ENCODE measurements at places on chromosomes 2 and 18. TPM values are rescaled to one million over a fixed set of nuclear protein-coding genes. Genes with fewer than 3 reads are reported as not detected.

The TTR gene
- not detected for total RNA-seq

- DNase-seq: peak; percentile 33
These were observed 296.0 kb downstream of the PLCL1 start for GRCh38 chr2:198100346-198100745.

DNA sequence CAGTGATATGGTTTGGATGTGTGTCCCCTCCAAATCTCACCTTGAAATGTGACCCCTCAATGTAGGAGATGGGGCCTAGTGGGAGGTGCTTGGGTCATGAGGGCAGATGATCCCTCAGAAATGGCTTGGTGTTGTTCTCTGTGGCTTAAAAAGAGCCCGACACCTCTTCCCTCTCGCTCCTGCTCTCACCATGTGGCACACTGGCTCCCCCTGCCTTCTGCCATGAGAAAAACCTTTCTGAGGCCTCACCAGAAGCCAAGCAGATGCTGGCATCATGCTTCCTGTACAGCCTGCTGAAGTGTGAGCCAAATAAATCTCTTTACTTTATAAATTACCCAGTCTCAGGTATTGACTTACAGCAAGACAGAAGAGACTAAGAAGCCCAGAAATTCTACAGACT, 357.1 kb downstream of the NRXN1 start:
- DNase-seq: no peak

DNA sequence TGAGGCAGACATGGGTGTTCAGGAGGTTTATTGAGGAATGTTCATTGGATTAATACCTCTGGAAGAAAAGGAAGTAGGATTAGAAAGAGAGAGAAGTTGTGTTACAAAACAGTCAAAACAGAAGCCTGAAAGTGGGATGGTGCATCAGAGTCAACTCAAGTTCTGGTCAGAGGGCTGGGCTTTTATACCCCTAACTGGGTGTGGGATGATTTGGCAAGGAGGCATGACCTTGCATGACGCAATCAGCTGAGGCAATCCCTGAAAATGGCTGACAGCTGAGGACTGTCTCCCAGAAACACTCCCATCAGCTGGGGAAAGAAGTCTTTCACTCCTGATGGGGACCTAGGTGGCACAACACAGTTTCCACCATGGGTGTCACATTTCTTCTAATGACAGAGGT, 818.2 kb downstream of the SATB2 start:
- no peak for DNase-seq

GRCh38 chr2:45000921-45001868, 8.1 kb downstream of the SIX2 start:
- DNase-seq: no peak

The RIF1 gene
- total RNA-seq: 51.0 TPM

- no peak for DNase-seq
These were observed 92.9 kb downstream of the SH3BP4 start for GRCh38 chr2:235044501-235045271.

The CFC1 gene
- total RNA-seq: not detected

The CENPA gene
- 7.4 TPM for total RNA-seq

DNA sequence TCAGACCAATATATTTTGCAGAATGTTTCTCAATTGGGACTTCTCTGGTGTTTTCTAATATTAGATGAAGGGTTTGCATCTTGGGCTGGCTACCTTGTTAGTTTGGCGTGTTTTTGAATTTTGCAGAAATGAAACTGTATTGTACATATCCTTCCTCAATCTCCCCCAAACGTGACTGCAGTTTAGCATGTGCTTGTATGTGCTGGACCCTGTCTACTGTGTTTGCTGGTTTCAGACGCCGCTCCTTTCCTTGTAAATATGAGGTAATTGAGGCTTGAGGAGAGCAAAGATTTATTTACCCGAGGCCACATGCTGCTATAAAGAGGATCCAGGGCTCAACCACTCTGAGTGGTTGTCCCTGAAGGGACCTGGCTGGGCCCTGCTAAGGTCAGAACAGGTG, 57.2 kb downstream of the NGEF start:
- no peak for DNase-seq

The SIX3 gene
- not detected for total RNA-seq

DNA sequence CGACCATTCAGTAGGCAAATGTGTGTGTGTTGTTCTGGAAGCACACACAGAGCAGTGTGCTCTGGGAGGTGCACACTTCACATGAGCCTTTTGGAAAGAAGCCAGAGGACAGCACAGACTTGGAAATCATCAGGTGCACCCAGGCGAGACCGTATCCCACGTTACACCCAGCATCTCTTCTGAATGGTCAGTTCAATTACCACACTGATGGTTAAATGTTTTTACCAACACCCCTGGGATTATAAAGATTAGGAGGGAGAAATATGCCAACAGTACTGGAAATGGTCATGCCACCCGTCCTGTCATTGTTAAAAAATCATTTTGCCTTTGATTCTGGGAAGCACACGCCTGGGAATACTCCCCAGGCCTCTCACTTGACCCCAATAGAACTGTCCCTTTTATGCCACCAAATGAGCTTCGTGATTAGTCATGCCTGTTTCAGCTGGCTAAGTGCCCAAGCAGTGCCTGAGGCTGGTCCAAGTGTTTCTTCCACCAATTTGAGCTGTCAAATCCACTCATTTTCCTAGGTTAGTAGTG, 183.7 kb downstream of the NRP2 start:
- DNase-seq: no peak

GRCh38 chr2:208872591-208872990, 466.0 kb downstream of the PTH2R start:
- no peak for DNase-seq

- DNase-seq: peak; percentile 17
These were observed 260.0 kb upstream of the SIX2 start for GRCh38 chr2:45269149-45269793.

GRCh38 chr2:109529532-109530449, 84.0 kb downstream of the SEPTIN10 start:
- DNase-seq: peak; percentile 20

The GNAL gene
- under 0.01 TPM for total RNA-seq

DNA sequence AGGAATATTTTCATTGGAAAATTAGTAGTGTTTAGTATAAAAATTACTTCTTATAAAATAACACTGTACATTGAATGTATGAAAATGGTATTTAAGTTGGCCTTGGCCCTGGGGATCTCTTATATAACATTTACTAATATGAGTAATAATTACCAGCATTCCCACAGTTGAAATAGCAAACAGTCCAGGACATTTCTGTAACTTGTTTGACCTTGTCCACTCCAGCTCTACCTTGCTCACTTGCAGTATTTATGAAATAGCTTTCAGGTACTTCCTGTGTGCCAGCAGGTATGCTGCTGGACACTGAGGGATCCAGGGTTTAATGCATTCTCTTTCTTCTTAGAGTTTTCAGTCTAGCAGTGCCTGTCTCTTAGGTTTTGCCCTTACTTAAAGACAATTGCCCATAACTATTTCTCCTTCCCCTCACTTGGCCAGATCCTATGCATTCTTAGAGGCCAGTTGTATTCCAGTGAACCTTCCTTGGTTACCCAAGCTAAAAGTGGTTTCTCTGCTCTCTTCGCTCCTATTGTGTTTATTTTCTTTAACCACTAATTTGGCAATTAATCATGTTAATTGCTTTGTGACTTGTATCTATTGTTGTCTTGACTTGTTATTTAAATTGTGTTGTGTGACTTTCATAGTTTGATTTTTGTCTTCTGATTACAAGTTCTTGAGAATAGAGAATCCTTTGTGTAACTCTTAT, 25.9 kb downstream of the BABAM2 start:
- no peak for DNase-seq

The ZNF521 gene
- total RNA-seq: 11.3 TPM

GRCh38 chr2:23411752-23412431, 26.9 kb downstream of the KLHL29 start:
- peak; percentile 88 for DNase-seq

- no peak for DNase-seq
These were observed 11.7 kb downstream of the WDR7 start for GRCh38 chr18:56662902-56663301.

The SLC11A1 gene
- 0.43 TPM for total RNA-seq

DNA sequence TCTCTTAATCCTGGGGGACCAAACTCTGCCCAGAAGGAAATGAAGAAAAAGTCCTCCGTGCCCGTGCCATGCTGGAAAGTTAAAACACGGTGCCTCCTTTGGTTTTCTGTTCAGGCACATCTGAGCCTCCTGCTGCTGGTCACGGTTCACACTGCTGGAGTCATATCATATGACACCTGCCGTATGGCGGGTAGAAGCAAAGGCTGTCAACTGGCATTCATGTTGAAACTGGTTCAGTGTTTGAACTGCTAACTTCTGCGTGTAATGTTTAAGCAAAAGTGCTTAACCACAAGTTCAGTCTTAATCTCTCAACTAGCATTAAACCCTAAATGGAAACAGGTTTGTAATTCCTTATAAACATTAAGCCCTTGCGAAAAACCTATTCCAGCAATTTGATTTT, 3.1 kb downstream of the STK39 start:
- no peak for DNase-seq

DNA sequence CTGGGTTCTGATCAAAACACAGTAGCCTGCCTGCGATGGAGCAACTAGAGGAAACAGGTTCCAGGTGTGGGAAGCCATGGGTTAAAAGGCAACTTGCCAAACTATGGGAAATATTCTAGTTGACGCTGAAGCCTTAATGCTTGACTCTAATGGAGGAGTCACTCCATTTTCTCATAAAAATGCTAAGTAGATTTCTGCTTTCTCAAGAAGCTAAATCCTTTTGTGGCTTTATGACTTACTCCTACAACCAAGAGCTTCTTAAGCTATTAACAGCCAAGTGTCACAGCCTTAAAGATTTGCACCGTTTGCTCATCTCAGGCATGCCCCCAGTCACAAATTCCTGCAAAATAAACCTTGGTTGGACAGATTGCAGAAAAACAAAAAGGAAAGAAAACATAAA, 25.2 kb downstream of the ANKRD44 start:
- DNase-seq: no peak

The ICA1L gene
- total RNA-seq: 4.8 TPM

- peak; percentile 99 for DNase-seq
These were observed 23.0 kb downstream of the BIN1 start for GRCh38 chr2:127083819-127084503.

GRCh38 chr2:151826737-151827157, 1.5 kb downstream of the ARL5A start:
- peak; percentile 42 for DNase-seq

GRCh38 chr2:57728691-57729090, 317.9 kb upstream of the VRK2 start:
- no peak for DNase-seq

The CRYGA gene
- not detected for total RNA-seq

DNA sequence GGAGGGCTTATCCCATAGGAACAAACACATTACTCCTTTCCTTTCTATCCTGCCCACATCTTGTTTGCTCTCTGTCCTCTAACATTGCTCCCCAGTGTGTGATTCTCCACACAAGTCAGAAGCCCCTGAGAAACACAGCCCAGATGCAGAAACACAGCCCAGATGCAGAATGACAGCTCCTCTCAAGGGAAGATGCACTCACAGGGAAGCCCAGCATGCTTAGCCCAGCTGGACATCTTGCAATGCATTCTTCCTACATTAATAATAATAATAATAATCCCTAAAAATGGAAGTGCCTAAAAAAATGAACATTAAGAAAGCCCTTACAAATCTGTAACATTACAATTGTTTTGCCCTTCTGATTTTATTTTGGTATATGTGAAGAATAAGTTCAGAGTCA, 172.1 kb downstream of the CBLN2 start:
- DNase-seq: no peak

The LOXHD1 gene
- under 0.01 TPM for total RNA-seq

DNA sequence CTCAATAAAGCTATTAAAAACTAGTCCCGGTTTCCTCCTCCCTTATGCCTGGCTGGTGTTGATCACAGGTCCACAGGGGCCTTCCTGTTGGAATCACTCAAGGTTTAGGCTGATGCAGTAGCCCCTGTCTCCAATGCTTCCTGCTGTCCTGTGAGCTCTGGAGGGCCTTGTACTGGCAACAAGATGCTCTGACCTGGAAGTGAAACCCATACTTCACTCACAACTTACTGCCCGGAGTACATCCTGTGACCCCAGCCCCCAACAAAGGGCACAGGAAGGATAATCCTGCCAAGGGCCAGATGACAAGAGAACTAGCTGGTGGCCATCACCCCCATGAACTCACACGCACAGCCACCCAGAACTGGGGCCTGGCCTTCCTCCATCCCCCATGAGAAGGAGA, 50.3 kb downstream of the ZBTB7C start:
- DNase-seq: no peak

DNA sequence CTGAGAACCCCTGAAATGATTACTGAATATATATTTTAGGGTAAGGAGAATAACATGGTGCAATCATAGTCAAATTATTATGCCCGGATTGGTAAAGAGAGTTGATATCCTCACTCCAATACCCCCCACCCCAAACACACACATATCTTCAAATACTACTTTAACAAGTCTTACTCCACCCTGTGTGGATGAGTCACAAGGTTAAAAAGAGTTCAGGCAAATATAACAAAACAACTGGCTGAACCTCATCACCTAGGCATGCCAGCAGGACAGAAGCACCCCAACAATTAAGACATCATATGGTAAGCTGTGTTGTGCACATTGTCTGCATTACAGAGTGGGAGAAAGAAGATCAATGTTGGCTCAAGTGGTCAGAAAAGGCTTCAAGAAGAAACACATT, 857.4 kb downstream of the TDRD15 start:
- DNase-seq: no peak

DNA sequence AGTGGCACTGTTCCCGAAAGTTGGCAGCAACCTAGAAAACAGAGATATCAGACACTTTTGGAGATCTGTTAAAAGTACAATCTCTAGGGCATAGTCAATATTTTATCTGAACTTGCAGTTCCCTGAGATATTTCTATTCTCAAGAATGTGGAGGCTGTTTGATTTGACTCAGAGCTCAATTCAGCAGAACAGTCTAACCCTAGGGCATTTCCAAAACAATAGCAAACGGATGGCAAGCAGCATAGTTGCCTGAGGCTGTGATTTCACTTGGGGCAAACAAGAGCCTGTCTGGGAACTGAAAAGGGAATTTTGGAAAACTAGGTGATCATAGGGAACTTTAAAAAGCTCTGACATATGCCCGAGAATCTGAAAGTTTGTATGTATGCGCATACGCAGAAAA, 772.8 kb upstream of the LRRTM1 start:
- no peak for DNase-seq

- no peak for DNase-seq
These were observed 48.7 kb upstream of the FAHD2A start for GRCh38 chr2:95353613-95354468.

All from fibroblast of villous mesenchyme (primary cell).